ENCODE measurements at places on chromosomes 11 and 22. TPM values are rescaled to one million over a fixed set of nuclear protein-coding genes. Genes with fewer than 3 reads are reported as not detected.

The CLDN5 gene
- total RNA-seq, result 43.7 TPM

The KIF18A gene
- 0.60 TPM for total RNA-seq

The GNG3 gene
- not detected for total RNA-seq

The EXPH5 gene
- 4.5 TPM for total RNA-seq

The UBASH3B gene
- 11.1 TPM for total RNA-seq

The MMP7 gene
- total RNA-seq, result 2.2 TPM

GRCh38 chr11:117696540-117696939 is 100.5 kb downstream of the DSCAML1 start:
- no peaks in the 10 kb centered on the region for H3K27me3 ChIP-seq
- no peaks in the 10 kb centered on the region for H3K4me1 ChIP-seq

GRCh38 chr22:22691055-22691454 is 46.6 kb downstream of the GGTLC2 start:
- H3K27me3 ChIP-seq, result no peaks in the 10 kb centered on the region
- no peak overlapping the region for H3K27ac ChIP-seq
- no peaks in the 10 kb centered on the region for H3K36me3 ChIP-seq
- DNase-seq, result no peak
- H3K4me1 ChIP-seq, result no peaks in the 10 kb centered on the region

DNA sequence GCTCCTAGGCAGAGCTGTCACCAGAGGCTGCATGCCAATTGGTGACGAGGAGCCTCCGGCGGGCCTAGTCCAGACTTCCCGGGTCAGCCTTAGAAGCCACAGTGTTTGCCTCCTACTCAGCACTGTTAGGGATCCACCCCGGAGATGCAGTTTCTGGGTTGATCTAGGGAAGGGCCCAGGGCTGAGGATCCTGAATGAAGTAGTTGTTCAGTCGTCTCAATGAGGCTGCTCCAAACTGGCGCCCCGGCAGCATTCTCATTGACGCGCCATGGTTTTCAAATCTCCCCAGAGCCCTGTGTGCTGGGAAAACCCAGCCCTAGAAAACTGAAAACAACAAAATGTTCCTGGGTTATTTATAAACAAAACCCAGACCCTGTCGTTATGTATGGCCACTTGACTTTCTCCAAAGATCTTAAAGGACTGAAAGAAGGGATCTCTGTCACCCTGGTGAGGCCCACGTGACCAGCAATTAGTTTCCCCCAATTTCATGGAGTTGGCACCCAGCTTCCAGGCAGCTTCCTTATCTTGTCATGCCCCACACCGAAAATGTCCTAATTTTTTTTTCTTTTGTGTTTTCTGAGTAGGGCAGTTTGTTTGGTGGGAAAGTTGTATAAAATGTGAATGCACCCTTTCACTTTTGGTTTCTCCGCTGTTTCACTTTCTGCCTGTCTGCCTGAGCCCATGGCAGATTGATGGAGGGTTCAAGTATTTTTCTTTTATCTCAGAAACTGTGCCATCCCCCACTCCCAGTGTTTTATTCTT is 2.0 kb upstream of the EHD1 start:
- H3K4me1 ChIP-seq, result no peaks in the 10 kb centered on the region
- DNase-seq, result peak; percentile 69
- H3K36me3 ChIP-seq, result no peaks in the 10 kb centered on the region
- no peak overlapping the region for H3K27ac ChIP-seq

DNA sequence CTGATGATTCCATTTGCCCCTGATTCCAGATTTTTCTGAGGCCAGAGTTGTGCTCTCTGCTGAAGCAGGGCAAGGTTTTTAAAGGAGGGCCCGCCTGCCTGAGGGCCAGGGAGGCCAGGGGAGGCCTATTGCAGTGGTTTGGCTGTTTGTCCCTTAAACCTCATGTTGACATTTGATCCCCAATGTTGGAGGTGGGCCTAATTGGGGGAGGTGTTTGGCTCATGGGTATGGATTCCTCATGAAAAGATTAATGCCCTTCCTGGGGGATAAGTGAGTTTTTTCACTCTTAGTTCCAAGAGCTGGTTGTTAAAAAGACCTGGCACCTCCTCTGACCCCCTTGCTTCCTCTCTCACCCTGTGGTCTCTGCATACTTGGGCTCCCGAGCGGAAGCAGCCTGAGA is 9.2 kb downstream of the GAL3ST3 start:
- H3K27me3 ChIP-seq, result no peaks in the 10 kb centered on the region
- H3K4me3 ChIP-seq, result no peak overlapping the region
- H3K36me3 ChIP-seq, result no peaks in the 10 kb centered on the region
- no peak for DNase-seq
- no peak overlapping the region for H3K27ac ChIP-seq

DNA sequence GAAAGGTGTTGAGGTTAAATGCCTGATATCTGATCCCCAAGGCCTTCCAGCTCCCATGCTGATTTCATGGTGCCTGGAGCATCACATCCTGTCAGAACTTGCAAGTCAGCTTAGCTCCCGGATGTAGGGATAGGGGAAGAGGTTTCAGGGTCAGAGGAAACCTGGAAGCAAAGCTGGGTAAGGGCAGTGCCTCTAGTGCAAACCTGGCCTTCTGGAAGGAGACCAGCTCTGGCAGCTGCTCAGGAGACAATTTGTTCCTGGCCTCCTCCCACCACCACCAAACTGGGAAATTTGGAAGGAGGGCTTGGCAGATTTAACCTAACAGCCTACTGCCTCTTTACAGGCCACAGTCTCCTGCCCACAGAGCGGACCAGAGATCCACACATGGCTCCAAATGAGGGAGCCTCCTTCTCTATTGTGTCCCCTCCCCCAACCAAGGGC is 9.2 kb upstream of the TSKU start:
- H3K36me3 ChIP-seq, result no peaks in the 10 kb centered on the region
- H3K4me1 ChIP-seq, result no peaks in the 10 kb centered on the region
- no peak overlapping the region for H3K27ac ChIP-seq
- no peak for DNase-seq
- H3K27me3 ChIP-seq, result no peaks in the 10 kb centered on the region

DNA sequence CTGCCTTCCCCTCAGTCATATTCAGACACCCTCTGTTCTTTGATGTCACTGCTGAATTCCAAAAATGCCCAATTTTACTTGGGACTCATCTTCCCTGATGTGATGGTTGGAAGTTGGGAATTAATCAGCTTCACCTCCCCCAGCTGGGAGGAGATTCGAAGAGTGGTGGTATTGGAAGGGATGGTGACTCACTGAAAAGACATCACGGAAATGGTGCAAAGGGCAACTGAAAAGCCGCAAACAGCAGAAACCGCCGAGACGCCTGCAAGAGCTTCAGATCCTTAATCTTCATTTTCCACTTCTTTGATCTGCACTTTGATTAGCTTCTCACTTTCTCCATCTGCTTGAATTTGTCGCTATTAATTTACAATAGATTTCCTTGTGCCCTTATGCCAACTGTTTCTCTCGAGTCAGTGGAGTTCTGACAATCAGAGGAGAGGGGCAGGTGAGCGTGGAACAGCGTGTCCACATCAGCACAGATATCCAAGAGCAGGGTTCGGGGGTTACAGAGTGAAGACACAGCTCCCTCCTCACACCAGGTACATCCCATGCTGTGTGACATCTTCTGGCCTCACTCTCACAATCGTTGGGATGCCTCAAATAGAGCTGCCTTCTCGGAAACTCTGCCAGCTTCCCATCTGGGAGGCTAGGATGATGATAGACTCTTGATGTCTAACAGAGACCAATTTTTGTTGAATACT is 325.4 kb downstream of the BRD1 start:
- H3K27ac ChIP-seq, result no peak overlapping the region
- DNase-seq, result no peak
- H3K36me3 ChIP-seq, result no peaks in the 10 kb centered on the region
- H3K27me3 ChIP-seq, result no peaks in the 10 kb centered on the region

DNA sequence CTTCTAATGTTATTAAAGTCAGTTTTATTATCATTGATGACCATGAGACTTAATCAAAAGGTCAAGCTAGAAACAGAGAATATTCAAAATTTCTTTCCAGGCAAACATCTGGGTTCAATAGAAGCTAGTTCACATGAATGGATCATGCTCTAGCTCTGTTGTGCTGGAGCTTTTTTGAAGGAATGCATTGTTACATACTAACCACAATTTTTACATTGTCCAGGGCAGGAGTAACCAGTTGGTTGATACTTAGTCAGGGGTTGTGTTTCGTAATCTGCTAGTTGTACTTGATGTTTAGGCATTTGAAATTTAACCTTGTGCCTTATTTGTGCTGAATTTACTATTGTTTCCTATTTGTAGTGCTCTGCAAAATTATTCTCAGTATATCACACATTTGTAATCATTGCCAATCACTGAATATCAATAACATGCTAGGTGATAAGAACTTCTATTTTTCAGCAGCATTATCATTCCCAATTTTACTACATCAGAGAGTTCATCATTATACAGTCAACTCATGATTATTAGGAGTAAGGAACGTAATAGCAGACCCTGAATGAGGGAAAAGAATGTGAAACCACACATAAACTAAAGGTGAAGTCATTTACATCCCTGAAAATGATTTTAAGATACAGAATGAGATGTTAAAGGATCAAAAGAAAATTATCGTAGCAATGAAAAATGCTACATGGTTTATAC is 23.2 kb downstream of the NF2 start:
- no peaks in the 10 kb centered on the region for H3K36me3 ChIP-seq
- H3K27ac ChIP-seq, result no peak overlapping the region
- no peak for DNase-seq
- H3K27me3 ChIP-seq, result no peaks in the 10 kb centered on the region
- H3K4me1 ChIP-seq, result no peaks in the 10 kb centered on the region

DNA sequence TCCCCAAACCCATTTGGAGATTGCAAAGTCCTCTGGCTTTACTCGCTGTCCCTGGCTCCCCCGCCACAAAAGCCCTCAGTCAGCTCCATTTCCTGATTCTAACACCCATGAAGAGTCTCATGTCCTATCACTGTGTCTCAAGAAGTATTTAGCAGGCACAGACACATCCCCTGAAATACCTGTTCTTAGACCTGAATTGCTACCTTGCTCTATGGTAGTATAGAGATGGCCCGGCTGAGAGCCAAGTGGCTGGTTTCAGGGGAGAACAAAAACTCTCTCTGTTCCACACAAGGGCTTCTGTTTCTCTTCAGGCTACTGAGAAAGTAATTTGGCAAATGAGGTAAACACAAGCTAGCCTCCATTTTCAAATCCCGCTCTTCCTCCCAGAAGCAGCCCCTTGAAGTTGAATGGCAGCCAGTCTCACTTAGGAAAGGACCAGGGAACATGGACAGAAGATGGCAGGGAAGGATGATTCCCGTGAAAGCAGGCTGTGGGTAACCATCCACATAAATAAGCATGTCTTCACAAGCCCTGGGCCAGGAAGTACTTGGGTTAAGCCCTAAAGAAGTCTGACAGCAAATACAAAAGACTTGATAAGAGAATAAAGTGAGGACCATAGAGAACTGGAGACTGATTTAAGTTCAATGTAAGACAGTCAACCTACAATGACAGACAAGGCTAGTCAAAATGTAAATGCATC is 137.8 kb downstream of the C11orf58 start:
- H3K4me3 ChIP-seq, result no peak overlapping the region
- no peaks in the 10 kb centered on the region for H3K36me3 ChIP-seq
- H3K27ac ChIP-seq, result no peak overlapping the region
- H3K27me3 ChIP-seq, result no peaks in the 10 kb centered on the region

DNA sequence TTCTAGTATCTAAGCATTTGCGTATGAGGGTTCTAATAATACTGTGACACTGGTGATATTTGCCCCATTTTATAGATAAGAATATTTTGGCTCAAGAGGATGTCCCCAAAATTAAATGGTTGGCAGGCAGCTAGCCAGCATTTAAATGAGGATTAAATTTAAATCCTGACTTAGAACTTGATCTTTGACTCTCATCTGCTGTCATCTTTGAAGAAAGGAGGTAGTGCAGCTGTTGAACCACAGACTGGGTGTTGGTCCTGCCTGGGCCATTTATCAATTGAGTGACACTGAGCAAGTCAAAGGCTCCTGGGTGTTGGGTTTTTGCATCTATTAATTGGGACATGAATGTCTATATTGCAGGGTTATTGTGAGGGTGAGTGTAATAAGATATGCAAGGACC is 112.3 kb downstream of the INSC start:
- no peaks in the 10 kb centered on the region for H3K4me1 ChIP-seq
- H3K4me3 ChIP-seq, result no peak overlapping the region
- peaks cover 5% of the 10 kb centered on the region for H3K36me3 ChIP-seq
- no peak overlapping the region for H3K27ac ChIP-seq

- no peak for DNase-seq
- no peaks in the 10 kb centered on the region for H3K36me3 ChIP-seq
- H3K27ac ChIP-seq, result no peak overlapping the region
- no peaks in the 10 kb centered on the region for H3K4me1 ChIP-seq
Measured at GRCh38 chr22:28351476-28351875, 328.2 kb downstream of the TTC28 start.

DNA sequence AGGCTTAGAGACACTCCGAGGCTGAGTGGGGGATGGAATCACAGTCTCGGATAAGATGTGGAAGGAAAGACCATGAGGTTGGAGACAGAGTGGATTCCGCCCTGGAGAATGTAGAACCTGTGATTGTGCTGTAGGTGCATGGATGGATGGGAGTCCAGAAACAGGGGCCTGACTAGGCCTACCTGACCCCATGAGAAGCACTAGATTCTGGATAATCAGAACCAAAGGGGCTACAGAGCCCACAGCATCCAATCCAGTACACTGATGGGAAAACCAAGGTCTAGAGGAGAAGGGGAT is 32.3 kb upstream of the FCHSD2 start:
- no peaks in the 10 kb centered on the region for H3K4me1 ChIP-seq
- DNase-seq, result no peak
- H3K27me3 ChIP-seq, result no peaks in the 10 kb centered on the region
- no peaks in the 10 kb centered on the region for H3K36me3 ChIP-seq
- H3K4me3 ChIP-seq, result no peak overlapping the region
- H3K27ac ChIP-seq, result peak overlapping the region; percentile 69

DNA sequence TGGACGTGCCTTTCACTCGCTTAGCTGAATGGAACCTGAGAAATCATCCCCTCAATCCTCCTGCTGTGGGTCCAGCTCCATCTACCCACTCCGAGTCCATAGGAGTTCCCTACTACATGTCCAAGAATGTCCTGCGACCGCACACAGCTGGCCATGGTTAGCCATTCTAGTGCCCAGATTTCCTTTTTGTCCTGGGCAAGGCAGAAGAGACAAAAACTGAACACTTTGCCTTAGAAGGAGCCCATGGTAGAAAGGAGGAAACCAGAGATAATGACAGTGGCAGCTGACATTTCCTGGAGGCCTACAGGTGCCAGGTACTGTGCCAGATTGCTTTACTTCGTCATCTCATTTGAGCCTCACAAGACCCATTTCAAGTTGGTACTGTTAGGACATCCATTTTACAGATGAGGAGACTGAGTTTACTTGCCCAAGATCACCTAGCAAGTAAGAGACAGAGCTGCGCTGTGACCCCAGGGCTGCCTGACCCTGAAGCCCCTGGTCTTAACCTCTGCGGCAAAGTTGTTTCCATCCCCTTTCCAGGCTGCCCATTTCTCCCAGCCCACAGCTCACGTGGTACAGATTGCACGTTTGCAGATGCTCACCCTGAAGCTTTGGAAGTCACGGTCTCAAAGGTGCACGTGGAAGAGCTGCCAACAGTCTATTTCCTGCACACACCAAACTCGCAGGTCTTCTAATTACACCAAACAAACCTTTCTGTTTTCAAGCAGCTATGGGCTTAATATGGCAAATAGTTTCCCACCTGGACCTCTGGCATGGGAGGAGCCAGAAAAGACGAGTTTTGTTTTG is 112.7 kb downstream of the ZBTB16 start:
- no peak for DNase-seq
- no peak overlapping the region for H3K4me3 ChIP-seq
- peaks cover 33% of the 10 kb centered on the region for H3K4me1 ChIP-seq
- H3K27ac ChIP-seq, result peak overlapping the region; percentile 83

- no peaks in the 10 kb centered on the region for H3K36me3 ChIP-seq
- H3K27me3 ChIP-seq, result no peaks in the 10 kb centered on the region
- no peak overlapping the region for H3K27ac ChIP-seq
- H3K4me3 ChIP-seq, result no peak overlapping the region
- H3K4me1 ChIP-seq, result no peaks in the 10 kb centered on the region
Measured at GRCh38 chr11:75063741-75064314, 32.8 kb downstream of the OR2AT4 start.

All from aorta (tissue), 5 donors.